Activated CD4-positive, alpha-beta T cell treated with anti-CD3 and anti-CD28 coated beads, Interleukin-2, Interleukin-4, amounts not matched to agents 100 ng/mL and 50 ng/mL, durations not matched to agents 16 hours and 8 hours (primary cell): ENCODE measurements at places on chromosomes 11 and 22.

DNA sequence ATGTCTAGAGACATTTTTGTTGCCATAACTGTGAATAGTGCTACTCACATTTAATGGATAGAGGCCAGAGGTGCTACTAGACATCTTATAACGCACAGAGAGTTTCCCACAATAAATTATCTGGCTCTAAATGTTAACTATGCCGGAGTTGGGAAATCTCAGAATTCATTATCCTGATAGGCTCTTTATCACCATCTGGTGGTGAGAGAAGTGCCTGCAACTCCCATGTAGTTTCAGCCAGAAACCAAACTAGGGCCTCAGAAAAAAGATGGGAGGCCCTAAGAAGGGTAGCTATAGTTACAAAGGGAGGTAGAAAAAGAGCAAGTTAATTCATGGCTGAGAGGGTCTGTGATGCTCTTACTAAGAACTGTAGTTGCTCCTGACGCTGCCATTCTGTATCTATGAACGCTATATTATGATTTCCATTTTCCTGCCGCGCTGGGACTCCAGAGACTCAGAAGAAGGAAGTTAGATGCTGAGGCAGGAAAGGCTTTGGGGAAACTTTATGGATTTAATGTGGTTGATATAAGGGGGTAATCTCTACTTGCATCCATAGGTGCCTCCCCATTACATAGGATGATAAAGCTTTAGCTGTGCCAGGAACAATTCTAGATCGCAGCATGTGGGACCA, 22.9 kb upstream of the MRPL17 start:
- DNase-seq: peak; percentile 37

DNA sequence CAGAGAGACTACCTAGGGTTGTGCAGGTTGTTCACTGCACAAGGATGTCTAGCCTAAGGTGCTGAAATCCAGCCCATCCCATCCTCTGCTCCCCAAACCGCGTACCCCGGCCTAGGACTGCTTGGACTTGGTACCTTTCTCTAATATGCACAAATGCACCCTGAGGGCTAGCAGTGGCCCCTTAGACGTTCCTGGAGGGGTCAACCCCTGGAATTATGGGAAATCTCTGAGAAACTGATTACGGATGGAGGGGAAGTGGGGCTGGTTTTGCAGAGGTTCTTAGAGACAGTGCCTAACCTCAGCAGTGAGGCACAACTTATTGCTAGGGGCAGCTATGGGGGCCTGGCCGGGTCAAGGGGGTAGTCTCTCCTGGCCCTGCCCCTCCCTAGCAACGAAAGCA, 2.5 kb downstream of the C11orf68 start:
- no peak for DNase-seq

- DNase-seq: no peak
Observed at GRCh38 chr11:134425413-134425812, 13.4 kb upstream of the B3GAT1 start.

DNA sequence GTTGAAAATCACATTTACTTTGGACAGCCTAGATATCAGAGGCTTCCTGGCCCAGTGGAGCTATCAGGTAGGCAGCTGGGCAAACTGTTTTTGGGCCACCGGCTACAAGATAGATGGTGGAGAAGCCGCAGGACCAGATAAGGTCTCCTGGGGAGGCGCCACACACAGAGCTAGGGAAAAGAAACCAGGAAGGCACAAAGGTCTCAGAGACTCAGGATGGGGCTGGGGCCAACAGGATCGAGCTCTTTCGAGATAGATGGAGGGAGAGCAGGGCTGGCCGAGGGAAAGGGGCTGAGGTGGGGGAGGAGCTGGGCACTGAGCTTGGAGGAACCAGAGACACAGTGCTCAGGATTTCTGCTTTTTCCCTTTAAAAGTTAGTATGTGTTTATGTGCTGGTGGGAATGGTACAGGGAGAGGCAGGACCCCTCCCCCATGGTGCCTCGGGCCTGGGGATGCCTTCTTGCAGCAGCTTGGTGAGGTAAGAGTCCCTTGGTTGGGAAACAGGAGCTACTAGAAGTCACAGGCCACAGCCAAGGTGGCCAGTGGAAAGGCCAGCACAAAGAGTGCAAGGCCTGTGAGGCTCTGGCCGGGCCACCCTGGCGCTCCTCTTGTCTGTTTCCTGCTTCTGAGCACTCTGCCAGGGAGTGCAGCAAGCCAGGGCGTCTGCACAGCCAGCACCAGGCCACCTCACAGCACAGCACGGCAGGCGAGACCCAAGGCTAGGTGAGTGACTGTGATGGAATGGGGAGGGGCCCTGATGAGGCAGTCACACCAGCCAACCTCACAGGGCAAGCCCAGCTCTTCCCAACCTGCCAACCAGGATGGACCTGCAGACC, 11.5 kb upstream of the NAP1L4 start:
- DNase-seq: no peak

GRCh38 chr11:113119074-113119473, 157.9 kb downstream of the NCAM1 start:
- no peak for DNase-seq

GRCh38 chr22:21568347-21569075, 997 bp downstream of the UBE2L3 start:
- DNase-seq: peak; percentile 39

GRCh38 chr22:37618072-37618656, 9.5 kb downstream of the GGA1 start:
- no peak for DNase-seq

DNA sequence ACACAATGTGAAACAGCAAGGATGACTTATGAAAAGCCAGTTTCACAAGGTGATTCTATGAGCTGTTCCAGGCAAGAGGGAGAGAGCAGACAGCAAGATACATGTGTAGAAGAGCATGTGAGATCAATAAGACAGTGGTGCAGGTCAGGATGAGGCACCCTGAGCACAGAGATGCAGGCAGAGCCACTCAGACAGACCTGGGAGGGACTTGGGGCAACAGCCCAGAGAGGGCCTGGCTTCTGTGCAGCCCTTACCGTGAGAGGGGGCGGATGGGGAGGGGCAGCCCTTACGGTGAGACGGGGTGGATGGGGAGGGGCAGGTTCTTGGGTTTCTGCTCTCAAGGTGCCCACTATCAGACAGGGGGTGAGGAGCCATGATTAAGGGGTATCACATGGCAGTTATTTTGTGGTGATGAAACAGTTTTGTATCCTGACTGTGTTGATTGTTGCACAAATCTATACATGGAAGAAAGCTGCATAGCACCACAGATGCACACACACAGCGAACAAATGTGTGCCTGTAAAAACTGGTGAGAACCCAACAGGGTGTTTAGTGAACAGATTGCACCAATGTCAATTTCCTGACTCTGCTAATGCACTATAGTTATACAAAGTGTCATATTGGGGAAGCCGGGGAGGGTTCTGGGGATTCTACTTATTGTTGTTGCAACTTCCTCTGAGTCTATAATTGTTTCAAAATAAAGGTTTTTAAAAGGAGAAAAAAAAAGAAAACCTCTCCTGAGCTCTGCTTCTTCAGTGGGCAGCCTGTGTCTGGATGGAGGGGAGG, 5.2 kb upstream of the C22orf42 start:
- DNase-seq: no peak

DNA sequence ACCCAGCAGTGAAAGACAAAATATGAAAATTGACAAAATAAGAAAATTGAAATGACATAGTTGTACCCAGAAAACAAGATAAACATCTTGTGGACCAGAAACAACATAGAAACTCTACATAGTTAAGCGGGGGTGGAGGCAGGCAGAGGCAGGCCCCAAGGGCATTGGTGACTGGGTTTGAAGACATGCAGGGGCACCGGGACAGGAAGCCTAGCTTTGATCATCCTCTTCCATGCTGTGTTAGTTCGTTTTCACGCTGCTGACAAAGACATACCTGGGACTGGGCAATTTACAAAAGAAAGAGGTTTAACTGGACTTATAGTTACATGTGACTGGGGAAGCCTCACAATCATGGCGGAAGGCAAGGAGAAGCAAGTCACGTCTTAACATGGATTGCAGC, 33.5 kb upstream of the CRTAM start:
- no peak for DNase-seq

GRCh38 chr11:47147250-47147649, 29.4 kb downstream of the ARFGAP2 start:
- DNase-seq: no peak

- no peak for DNase-seq
Observed at GRCh38 chr22:23079814-23080521, 9.6 kb downstream of the GNAZ start.

- DNase-seq: peak; percentile 47
Observed at GRCh38 chr22:30605449-30606110, 1.4 kb upstream of the TCN2 start.

DNA sequence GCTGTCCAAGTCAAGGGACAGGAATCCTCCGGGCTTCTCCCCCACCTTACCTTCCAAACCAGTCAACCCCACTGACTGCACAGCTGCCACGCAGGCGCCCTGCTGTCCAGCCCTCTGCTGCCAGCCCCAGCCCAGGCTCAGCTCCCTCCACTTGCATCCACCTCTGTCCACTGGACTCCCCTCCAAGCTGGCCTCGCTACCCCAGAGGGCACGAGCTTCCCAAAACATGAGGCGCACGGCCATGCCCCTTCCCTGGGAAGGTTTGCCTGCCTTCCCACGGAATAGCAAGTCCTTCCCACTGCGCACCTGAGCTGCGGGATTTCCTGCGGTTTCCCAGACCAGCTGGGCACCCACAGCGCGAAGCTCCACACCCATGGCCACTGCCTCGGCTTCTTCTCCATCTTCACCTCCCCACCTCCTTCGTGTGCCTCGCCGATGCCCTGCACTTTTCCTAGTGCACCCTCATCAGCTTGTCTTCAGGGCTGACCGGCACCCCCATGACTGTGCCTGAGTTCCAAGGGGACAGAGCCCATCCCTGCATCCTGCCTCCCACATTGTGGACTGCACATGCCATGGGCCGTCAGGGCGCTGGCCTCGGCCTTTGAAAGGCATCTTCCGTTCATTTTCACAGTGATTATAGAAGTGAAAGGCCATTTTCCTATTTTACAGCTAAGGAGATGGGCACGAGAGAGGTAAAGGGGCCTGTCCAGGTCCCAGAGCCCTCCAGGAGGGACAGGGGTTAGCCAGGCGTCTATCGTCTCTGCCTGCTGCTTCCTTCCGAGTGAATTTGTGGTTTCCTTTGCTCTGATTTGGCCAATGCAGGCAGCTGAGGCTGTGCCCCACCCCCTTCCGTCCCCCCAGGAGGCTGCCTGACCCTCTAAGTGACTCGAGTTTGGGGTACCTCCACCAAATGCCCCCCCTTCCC, 16.4 kb downstream of the IFITM10 start:
- no peak for DNase-seq

GRCh38 chr11:114308689-114309089, 12.5 kb downstream of the NNMT start:
- no peak for DNase-seq

DNA sequence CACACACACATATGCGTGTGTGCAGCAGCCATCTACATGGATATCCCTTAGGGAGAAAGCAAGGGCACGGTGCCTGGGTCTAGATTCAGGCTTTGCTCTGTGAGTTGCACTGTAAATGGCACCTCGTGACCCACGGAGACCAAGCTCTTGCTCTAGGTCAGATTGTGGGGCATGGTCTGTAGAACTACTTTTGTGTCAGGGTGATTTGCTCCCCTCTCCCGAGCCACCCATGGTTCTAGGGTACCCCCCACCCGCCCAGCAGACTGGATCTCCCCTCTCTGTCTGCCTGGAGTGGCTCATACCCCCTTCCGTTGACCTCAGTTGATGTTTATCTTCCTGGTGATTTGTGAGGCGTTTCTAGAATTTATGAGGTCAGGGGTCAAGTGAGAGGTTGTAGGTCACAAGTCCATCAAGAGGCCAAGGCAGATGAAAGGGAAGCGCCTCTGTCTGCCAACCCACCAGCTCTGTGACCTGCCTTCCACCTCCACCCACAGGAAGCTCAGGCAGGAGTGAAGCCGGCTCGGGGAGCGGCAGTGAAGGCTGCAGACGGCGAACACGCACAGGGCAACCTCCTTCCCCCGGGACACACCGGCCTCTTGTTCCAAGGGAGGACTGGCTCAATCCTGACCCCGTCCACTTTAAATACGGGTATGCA, 76.2 kb upstream of the TTLL12 start:
- peak; percentile 54 for DNase-seq

- no peak for DNase-seq
Observed at GRCh38 chr22:37549704-37550059, 10.6 kb upstream of the CDC42EP1 start.

DNA sequence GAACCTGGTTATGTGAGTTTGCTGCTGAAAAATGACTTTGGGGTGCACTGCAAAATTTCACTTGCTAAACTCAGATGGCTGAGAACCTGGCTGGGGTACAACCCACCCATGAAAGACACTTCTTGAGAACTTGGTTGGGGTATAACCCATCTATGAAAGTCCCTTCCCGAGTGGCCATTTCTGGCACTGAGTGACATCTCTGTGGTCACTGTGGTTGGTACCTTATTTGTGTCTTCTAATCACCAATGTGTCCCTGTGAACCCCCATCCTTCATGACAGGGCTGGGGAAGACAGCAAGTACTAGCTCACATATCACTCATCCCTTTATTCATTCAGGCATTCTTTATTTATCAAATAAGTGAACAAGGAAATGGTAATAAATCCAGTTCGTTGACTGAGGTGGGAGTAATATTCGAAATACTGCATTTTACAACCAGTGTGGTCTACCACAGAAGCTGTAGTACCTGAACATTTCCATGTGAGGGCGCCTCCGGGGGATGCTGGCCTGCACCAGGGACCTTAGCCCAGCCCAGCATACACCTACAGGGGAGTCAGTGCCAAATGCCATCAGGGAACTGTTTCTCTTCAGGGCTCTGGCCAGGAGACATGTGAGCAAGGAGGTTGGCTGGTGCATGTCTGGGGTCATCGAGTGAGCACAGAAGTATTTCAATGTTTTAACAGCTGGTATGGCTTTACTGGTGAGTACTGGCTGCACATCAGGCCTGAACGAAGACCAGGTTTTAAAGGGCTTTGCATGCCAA, 122.1 kb downstream of the CSNK2A3 start:
- DNase-seq: peak; percentile 9

DNA sequence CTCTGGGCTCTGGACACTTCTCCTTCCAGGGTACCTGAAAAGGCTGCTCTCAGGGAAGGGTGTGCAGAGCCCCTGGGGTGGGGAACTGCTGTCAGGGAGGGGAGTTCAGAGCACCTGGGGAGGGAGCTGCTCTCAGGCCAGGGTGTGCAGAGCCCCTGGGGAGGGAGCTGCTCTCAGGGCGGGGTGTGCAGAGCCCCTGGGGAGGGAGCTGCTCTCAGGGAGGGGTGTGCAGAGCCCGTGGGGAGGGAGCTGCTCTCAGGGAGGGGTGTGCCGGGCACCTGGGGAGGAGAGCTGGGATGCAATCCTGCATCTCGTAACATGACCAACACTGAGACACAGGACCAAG, 764.2 kb downstream of the BRD1 start:
- no peak for DNase-seq
